ENCODE measurements at places on chromosomes 11 and 22.

DNA sequence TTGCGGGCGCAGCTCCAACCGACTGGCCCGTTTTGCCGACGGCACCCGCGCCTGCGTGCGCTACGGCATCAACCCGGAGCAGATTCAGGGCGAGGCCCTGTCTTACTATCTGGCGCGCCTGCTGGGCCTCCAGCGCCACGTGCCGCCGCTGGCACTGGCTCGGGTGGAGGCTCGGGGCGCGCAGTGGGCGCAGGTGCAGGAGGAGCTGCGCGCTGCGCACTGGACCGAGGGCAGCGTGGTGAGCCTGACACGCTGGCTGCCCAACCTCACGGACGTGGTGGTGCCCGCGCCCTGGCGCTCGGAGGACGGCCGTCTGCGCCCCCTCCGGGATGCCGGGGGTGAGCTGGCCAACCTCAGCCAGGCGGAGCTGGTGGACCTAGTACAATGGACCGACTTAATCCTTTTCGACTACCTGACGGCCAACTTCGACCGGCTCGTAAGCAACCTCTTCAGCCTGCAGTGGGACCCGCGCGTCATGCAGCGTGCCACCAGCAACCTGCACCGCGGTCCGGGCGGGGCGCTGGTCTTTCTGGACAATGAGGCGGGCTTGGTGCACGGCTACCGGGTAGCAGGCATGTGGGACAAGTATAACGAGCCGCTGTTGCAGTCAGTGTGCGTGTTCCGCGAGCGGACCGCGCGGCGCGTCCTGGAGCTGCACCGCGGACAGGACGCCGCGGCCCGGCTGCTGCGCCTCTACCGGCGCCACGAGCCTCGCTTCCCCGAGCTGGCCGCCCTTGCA is 1.0 kb downstream of the FJX1 start:
- DNase-seq: no peak

DNA sequence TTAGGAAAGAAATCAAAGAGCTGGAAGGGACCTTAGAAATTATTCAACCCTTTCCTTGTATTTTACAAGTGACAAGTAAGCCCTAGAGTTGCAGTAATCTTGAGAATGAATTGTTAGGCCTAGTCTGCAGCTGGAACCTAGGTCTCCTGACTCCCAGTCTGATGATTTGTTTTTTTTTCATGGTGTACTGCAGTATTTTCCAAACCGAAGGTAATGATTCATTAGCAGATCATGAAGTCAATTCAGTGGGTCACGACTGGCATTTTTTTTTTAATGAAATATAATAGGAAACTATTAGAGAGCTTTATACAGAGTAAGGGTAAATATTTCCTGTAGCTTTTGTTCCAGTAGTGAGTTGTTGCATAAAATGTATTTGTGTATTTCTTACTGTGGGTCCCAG is 42.8 kb downstream of the EXT2 start:
- no peak for DNase-seq

DNA sequence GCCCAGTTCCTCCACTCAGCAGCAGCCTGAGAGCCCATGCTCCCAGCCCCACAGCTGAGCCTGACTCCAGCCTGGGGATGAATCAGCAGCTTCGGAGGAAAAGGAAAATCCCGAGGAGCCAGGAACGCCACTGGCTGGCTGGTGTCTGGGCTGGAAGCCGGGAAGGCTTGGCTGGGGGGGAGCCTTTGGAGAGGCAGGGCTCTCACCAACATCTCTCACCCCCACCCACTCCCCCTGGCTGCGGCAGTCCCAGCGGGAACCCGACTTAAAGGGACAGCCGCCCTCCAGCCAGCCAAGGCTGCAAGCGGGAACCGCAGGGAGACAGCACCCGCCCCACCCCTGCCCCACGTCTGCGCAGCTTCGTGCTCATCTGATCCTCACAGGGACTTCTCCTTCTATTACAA is 28.4 kb downstream of the KIAA0930 start:
- DNase-seq: peak; percentile 53

DNA sequence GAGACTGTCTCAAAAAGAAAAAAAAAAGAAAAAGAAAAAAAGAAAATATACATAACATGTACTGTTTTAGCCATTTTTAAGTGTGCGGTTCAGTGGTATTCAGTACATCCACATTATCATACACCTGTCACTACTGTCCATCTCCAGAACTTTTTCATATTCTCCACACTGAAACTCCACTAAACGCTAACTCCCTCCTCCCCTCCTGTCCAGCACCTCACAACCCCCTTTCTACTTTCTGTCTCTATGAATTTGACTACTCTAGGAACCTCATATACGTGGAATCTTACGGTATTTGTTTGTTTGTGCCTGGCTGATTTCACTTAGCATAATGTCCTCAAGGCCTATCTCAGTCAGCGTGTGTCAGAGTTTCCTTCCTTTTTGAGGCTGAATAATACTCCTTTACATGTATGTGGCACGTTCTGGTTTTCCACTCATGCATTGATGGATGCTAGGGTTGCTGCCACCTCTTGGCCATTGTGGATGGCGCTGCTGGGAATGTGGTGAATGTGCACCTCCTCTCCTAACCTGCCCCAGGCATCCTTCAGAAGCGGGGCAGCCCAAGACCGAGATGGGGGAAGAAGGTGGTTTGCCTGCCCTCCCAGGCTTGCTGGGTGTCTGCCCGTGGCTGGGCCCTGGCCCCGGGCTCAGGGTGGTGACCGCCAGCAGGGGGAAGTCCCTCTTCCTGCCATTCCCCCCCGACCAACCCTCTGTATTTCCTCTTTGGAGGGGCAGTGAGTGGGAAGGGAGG is 60.5 kb downstream of the BCR start:
- DNase-seq: no peak

DNA sequence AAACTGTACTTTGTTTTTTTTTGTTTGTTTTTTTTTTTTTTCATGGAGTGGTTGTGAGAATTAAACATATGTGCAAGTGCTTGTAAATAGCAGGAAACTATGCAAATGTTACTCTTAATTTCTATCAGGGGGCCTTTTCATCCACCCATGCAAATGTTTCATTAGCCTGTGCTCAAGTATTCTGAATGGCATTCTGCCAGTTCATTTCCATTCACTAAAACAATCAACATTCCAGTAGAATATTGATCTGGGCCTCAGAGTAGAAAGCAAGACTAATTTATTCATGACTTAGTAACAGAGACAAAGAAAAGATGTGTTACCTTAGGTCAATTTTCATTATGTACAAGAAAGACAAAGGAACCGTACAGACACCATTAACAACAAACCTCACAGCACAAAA is 971.4 kb downstream of the DLG2 start:
- DNase-seq: no peak

- DNase-seq: no peak
These were observed 5.3 kb upstream of the PARVA start for GRCh38 chr11:12372111-12372510.

All from skeletal muscle cell (primary cell).